ENCODE measurements at places on chromosomes 6 and 20.

- DNase-seq, result no peak
Measured at GRCh38 chr20:17562804-17563305, 7.0 kb upstream of the DSTN start.

- peak; percentile 25 for DNase-seq
Measured at GRCh38 chr6:191487-192312, 100.6 kb upstream of the DUSP22 start.

DNA sequence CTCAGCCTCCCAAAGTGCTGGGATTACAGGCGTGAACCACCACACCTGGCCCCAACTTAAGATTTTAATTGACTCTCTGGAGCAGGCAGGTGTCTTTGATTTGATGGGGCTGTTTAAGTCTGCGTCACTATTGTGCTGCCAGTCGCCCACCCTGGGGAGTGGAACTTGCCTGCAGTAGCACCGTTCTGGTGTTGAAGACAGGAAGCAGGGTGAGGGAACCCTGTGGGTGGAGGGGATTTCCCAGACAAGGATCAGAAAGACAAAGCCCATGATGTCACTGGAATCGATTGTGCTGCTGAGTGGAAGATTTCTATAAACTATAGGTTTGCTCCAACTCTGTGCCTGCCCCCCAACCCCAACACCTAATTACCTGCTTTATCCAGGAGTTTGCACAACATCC, 11.0 kb downstream of the ALDH8A1 start:
- peak; percentile 79 for DNase-seq

DNA sequence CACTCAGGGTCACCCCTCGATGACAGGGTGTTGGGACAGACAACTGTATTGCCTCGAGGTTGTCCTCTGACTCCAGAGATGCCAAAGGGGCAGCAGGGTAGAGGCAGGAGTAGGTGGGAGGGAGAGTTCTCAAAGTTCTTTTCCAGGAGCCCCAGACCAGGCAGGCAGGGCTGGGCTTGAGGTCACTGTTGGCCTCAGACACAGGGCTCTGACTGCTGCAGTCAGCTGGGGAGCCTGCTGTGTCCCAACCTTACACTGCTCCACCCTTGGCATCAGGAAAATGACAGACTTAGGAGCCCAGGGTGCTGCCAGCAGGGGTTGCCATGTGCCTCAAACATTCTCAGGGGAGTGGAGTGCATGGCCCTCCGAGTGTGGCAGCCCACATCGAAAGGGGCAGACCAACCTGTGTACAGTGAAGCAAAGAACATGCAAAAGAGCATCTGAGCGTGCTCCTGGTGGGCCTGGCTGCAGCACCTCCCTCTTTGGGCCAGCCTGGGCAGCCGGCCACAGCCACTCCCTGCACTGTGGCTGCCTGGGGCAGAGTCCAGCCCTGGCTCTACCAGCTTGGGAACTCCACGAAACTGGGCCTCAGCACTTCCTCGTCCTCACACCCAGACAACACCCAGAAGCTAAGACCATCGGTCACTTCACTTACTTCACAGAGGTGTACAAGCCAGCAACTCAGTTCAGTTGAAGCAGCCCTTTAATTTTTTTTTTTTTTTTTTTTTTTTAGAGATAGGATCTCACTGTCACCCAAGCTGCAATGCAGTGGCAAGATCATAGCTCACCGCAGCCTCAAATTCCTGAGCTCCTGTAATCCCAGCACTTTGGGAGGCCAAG, 24.0 kb downstream of the C6orf132 start:
- no peak for DNase-seq

DNA sequence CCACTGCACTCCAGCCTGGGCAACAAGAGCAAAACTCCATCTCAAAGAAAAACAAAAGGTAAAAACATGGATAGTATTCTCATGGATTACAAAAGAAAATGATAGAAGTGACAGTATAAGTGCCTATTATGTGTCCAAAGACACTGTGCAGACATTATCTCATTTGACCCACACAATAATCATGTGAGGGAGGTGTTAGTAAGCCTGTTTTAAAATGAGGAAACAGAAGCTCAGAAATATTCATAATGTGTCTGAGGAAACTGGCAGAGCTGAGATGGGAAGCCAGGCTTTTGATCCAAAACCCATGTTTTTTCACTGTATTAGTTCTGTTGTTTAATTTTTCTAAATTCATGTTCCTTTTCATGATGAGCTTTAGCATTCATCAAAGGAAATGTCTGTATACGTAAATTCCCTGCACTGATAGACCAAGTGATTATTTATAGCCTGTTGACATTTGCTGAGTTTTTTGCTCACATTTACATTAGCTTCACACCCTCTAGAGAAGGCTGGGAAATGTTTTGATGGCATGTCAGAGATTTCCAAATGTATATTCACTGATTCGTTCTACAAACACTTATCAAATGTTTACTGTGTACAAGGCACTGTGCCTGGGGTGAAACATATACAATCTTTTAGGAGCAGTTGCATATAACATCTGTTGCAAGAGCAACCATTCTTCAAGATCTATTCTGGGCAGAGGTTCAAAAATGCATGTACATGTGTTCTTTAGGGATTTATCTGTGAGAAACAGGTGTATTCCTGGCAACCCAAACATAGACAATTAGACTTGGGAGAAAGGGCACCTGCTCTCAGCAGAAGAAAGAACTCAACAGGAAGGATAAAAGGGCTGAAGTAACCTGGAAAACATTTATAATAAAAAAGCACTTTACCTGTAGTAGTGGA, 331.5 kb downstream of the SAMD5 start:
- no peak for DNase-seq

GRCh38 chr6:80227545-80228105, 121.2 kb downstream of the BCKDHB start:
- DNase-seq, result no peak

DNA sequence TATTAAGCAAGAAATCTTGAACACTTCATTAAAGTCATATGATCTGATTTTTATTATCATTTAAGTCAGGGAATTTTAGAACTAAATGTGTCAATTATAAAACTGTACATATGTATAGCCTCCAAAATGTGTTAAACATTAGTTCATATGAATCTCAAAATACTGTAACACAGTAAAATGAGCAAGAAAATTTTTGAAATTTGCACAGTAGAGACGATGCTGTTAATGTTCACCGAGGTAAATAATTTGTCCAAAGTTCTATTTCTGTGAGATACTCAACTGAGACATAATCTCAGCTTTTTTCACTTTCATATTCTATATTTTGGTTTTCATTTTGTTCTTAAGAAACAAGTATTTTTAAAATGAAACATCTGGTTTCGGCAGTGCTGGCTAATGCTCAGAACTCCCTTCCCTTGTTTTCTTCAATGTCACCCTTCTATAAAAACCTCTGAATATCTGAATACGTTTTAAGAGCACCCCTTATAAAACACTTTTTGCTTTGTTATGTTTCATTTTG, 353.1 kb downstream of the LAMA2 start:
- no peak for DNase-seq

- DNase-seq, result peak; percentile 28
Measured at GRCh38 chr6:54737247-54737646, 109.3 kb upstream of the FAM83B start.

DNA sequence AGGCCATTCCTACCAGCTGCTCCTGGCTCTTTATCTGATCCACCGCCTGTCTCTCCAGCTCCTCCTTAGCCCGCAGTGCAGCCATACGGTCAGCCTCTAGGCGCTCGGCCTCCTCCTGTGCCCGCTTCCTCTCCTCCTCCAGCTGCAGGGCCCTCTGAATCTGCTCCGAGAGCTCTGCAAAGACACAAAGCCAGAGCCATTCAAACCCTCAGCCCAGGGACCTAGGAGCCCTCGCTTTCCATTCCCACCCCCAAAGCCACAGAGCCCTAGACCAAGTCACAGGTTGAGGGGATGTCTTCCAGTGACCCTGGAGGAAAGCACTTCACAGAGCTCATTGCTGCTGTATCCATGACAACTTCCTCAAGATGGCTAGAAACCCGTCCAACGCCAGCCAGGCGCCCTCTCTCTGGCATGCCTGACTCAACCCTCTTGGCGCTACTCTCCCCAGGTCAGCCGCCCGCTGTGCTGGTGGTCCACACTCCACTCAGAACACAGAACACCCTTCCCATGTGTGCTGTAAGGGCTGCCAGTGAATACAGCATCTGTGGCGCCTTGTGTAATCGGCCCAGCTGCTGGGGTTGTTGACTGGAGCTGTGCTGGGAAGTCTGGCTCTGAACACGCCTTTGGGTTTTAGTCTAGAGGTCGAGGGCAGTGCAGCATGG, 49.3 kb downstream of the EZR start:
- no peak for DNase-seq

GRCh38 chr20:43942667-43943285, 28.1 kb downstream of the TOX2 start:
- DNase-seq, result no peak

GRCh38 chr6:164911873-164912580, 397.4 kb downstream of the C6orf118 start:
- no peak for DNase-seq

DNA sequence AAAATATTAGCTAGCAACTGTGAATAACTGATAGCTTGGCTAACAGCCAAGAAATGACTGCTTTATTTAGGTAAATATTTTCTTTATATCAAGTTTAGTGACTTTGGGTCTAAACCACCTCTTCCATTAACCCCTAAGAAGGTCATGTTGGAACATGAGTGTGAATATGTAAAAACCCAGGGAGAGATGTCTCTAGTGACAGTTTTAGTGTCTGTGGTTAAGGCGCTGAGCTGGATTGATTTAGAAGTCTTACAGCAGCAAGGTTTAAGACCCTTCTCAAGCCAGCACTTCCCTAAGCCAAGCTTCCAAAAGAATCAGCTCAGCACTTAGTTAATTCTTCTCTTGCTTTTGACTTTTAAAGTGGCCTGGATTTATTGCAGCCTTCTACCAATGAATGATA, 11.4 kb upstream of the SIRT5 start:
- DNase-seq, result no peak

DNA sequence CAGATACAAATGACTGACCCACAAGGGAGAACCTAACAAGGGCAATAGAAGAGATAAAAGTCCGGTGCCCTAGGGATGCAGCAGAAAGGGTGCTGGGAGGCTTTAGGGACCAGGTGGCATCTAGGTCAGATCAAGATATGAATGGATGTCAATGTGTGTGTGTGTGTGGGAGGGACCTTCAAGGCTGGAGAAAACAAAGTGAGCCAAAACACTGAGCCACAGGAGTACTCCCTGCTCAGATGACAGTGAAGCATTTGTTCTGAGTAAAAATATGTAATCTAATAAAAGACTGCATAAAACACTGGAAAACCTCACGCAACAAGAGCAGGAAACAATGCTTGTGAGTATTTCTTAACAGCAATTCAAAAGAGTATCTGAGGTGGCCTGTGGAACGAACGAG, 28.2 kb downstream of the ZNF337 start:
- no peak for DNase-seq

GRCh38 chr6:25217829-25218228, 61.3 kb upstream of the CARMIL1 start:
- DNase-seq, result no peak

GRCh38 chr6:147190556-147190955, 13.7 kb upstream of the STXBP5 start:
- DNase-seq, result no peak

DNA sequence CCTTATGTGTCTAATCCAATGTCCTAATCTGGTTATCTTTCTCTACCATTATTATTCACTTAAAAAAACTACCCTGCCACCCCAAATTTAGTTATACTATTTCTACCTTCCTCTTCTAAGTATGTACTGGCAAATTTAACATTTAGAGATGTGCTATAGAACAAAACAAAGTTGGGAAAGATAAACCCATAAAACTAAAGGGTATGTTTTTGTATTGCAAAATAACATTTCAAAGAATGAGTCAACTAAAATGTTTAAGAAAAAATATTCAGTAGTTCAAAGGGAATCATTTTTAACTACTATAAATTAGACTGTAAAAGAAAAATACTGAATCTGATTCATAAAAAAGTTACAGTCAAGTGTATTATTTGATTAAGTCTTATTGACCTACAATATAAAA, 103.0 kb downstream of the LMBRD1 start:
- no peak for DNase-seq

DNA sequence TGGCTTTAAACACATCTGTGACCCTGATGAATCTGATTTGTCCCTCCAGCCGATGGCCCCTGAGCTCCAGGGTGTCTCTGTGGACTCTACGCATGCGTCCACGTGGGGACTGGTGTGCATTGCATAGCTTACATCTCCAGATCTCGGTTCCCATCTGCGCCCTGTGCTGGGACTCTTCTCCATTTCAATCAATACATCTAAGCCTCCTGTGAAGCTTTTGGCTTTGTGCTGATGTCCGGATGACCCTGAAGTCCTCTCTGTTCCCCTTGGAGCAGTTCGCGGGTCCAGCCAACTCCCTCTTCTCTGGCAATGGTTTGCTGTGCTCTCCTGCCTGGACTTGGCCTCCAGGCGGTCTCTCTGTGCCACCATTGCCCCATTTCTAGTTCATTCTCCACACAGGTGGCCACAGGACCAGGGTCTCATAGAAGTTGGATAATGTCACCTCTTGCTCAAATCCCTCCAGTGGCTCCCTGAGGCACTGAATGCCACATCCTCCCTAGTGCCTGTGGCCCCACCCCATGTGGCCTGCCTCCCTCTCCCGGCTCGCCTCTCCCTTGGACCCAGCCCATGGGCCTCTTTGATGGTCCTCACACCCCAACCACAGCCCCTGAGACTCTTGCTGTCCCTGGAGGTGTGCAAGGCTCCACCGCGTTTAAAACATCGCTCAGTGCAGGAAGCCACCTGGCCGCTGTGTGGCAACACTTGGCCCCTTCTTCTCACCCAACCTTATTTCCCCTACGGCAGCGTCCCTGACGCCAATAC, 155.4 kb downstream of the SYCP2 start:
- DNase-seq, result no peak

- no peak for DNase-seq
Measured at GRCh38 chr6:123529843-123530242, 106.9 kb downstream of the TRDN start.

DNA sequence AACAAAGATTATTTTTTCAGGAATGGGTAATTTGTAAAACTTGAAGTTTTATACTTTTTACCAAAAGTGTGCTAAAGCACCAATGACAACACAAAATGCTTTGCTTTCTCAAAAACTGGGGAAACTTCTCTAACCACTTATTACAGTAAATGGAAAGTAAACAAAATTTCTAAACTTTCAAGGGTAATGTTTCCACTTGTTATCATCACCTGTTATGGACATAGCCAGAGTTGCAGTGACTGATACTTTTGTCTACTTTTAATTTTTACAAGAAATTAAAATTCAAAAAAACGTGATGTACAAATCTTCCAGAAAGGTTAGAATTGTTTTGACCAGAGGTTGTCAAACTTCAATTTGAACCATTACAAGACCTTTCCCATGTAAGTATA, 99.9 kb downstream of the JAG1 start:
- DNase-seq, result no peak

- peak; percentile 9 for DNase-seq
Measured at GRCh38 chr6:170018936-170019817, 267.8 kb downstream of the ERMARD start.

- peak; percentile 43 for DNase-seq
Measured at GRCh38 chr6:42338744-42339222, 112.9 kb downstream of the TRERF1 start.

GRCh38 chr20:43375591-43375990, 82.1 kb upstream of the SRSF6 start:
- no peak for DNase-seq

GRCh38 chr20:37378785-37379598, 33.1 kb downstream of the SRC start:
- DNase-seq, result no peak

- no peak for DNase-seq
Measured at GRCh38 chr6:104599821-104600638, 259.7 kb downstream of the HACE1 start.
